ENCODE measurements at places on chromosomes 4 and X.
A peak's percentile ranks its signal among the peaks of the same experiment; 100 is the strongest.

- no peak for DNase-seq
Observed at GRCh38 chr4:150164956-150165629, 86.8 kb downstream of the DCLK2 start.

GRCh38 chr4:121041307-121042090 is 30.8 kb downstream of the NDNF start:
- DNase-seq, result peak; percentile 6

GRCh38 chr4:36328130-36328529 is 46.7 kb downstream of the DTHD1 start:
- no peak for DNase-seq

- no peak for DNase-seq
Observed at GRCh38 chr4:152971053-152971452, 34.9 kb downstream of the FHDC1 start.

GRCh38 chr4:126018274-126018673 is 703.5 kb downstream of the FAT4 start:
- no peak for DNase-seq

GRCh38 chrX:69010339-69010738 is 154.9 kb downstream of the PJA1 start:
- no peak for DNase-seq

DNA sequence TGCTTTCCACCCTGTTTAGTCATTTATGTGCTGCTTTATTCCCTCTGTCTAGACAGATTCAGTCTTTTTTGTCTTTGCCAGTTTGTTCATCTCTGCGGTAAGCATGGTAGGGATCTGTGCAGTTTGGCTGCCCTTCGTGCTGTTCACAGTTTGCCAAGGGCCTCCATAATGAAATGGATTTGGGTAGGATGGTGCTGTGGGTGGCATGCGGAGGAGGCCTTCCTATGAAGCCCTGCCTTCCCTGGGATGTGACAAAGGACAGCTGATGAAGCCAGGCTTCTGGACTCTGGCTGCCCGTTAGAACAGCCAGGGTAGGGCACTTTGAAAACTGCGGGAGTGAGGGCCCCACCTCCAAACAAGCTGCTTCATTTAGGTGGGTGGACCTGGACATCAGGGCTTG is 47.4 kb downstream of the PTTG2 start:
- no peak for DNase-seq

DNA sequence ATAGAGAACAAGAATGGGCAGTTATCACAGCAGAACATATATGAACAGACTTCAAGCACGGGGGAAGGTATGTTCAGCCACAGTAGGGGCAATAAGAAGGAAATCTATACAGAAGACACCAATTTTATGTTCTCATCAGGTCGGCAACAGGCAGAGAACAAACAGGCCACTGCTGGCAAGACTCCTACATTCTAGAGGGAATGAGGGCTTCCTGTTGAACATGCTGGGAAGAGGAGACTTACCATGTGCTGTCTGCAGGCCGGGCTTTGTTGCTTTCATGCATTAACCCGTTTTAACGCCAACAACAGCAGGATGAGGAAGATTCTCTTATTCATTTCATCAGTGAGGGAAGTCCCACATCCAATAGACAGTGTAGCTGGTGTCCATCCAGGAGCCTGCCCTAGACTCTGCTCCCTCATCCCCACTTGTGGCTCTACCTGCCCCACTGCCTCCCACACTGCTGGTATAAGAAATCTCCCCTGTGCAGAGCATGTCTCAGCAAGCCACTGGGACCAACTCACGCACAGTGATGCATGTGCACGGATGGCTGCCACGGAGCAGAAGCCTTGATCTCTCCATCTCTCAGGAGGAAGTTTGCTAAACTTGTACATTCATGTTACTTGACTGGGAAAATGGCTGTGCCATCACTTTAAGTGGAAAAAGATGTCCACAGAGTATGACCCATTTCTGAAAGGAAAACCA is 84.5 kb downstream of the ACOX3 start:
- DNase-seq, result peak; percentile 34

GRCh38 chrX:87664381-87664780 is 146.8 kb downstream of the KLHL4 start:
- peak; percentile 40 for DNase-seq

DNA sequence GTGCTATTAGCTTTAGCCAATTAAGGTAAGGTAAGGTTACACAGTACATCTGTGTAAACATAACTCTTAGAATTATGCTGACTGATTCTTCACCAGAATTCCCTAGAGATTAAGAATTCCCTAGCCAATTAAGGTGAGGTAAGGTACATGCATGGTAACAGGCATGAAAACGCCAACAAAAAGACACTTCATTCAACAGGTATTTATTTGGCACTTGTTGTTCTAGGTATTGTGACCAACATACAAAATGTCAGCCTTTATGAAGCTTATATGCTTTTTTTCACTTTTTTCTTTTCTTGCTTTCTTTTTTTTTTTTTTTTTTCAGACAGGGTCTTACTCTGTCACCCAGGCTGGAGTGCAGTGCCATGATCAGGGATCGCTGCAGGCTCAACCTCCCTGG is 47.2 kb downstream of the EDNRA start:
- DNase-seq, result no peak

- DNase-seq, result no peak
Observed at GRCh38 chrX:41887691-41888090, 35.7 kb downstream of the CASK start.
